ENCODE measurements at places on chromosomes 1 and 21.

DNA sequence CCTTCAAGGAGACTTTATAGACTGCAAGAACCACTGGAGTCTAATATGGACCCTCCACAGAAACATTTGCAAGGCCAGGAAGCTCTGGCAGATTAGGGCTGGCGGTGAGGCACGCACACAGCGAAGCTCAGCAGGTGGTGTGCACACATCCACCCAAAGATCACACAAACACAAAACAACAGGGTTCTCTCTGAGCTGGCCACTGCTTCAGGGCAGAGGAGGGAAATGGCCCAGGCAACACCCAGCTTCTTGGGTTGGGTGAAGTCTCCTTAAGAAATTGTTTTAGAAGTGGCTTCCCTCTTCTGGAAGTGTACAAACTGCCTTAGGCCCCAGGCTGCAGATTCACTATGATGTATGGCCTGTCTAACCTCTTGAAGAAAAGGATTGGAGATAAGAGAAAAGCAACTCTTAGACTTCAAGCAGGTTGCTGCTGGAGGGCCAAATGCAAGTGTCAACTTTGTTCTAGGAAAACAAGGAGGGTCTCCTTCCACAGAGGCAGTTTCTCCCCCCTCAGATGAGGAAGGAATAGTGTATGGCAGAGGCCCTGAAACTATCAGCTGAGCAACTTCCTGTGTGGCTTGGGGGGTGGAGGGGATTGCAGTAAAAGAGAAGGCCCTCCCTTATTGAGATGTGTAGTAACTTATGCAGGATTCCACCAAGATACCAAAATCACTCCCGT is 2.0 kb downstream of the RCSD1 start:
- no peak for DNase-seq

GRCh38 chr1:66351913-66352312 is 182.0 kb upstream of the SGIP1 start:
- peak; percentile 66 for DNase-seq

DNA sequence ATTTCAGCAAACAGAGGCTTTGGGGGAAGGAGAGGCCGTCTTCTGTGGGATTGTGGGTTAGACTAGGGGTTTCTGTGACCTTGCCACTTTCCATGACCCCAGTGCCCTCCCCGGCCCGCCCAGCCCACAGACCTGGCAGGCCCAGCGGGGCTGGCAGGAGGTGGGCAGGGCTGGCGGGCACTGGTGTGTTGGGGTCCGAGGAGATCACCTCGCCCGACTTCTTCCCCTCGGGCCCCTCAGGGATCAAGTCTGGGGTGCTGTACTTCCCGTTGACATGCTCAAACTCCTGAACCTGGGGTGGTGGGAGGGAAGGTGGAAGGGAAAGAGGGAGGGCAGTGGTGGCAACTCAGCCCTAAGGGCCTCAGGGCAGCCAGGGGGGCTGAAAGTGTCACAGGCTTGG is 56.3 kb downstream of the CHD5 start:
- no peak for DNase-seq

DNA sequence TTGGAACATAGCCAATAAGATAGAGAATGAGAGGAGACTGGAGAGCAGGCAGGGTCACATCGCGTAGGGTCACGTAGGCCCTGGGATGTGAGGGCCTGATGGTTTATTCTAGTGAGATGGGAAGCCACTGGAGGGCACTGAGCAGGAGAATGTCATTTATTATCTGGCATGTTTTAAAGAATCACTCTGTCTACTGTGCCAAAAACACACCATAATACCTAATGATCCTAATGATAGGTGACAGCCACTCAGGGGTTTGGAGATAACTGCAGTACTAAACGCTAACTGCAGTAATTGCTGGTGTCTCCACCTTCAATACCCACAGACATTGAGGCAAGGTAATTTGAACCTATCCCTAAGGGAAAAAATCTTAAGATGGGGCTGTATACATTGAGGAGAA is 185.4 kb downstream of the TTLL7 start:
- DNase-seq = no peak

DNA sequence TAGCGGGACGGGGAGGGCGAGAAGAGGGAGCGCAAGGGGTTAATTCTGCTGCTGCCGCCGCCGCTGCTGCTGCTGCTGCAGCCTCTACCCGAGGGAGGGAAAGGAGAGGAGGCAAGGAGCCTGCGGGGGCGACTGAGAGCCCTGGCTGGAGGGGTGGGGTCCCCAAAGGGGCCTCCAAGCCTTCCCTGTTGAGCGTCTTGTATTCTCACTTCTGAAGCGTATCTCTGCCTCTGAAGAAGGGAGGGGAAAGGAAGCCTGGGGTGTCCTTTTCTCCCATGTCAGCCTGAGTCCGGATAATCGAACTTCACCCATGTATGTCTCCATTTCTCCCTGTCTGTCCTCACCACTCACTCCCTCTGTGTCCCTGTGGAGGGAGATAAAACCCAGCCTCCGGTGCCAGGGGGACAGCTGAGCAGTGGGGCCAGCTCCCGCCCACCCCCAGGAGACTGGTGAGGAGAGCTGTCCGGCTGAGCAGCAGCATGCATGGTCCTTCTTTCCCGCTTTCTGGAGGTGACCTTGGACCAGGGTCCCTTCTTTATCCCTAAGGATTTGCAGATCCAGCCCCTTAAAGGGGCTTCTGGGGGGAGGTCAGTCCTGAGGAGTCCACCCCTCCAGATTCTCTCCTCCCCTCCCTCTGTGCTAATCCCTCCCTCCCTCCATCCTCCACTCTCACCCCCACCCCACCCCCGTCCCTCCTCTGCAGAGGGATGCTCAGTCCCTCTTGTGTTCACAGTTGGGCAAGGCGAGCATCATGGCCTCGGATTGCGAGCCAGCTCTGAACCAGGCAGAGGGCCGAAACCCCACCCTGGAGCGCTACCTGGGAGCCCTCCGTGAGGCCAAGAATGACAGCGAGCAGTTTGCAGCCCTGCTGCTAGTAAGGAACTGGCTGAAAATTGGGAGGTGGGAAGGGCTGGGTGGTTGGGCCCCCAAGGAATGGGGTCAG is 1.0 kb downstream of the NCDN start:
- DNase-seq = no peak

- DNase-seq = no peak
Observed at GRCh38 chr1:17611991-17612390, 72.5 kb downstream of the ARHGEF10L start.

DNA sequence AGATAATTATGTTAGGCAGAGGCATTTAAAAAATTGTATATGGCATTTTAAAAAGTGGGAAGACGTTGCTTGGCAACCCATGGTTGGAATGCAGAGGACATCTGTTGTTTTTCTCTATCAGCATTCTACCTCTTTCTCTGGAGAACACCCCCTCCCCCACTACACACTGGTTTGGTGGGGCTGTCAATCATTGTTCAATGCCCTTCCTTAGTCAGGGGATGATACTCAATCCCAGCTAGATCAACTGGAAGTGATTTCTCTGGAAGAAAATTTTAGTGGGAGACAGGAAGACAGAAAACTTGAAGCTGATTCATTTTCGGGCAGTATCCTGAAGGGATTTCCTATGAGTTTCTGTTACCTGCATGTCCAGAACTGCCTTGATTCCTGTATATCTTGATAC is 35.7 kb upstream of the CAP1 start:
- no peak for DNase-seq

DNA sequence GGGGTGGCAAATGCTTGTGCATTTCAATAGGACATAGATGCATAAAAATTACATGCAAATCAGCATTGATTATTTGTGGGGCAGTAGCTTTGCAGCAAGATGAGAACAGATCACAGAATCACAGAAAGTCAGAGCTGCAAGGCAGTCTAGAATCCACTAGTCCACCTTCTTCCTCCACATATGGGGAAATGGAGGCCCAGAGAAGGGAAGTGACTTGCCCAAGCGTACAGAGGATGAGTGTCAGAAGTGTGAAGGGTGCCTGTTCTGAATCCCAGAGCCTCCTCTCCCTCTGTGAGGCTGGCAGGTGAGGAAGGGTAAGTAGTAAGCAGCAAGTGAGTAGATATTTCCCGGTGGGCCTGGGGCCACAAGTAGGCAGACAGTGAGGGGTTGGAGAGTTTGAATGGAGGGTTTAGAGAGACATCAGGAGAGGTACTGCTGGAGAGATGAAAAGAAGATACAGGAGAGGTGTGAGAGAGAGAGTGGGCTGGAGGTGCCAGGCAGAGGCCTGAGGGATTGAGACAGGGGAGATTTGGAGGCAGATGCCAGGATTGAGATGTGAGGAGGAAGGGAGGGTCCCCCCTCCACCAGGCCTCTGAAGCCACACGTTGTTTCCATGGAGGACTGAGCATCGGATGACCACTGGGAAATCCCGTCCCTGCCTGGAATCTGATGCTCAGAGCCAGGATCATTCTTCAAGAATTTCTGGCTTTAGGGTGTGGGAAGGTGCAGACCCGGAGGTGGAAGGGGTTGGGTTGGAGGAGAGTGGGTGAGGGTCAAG is 4.8 kb upstream of the MYOG start:
- DNase-seq = no peak

DNA sequence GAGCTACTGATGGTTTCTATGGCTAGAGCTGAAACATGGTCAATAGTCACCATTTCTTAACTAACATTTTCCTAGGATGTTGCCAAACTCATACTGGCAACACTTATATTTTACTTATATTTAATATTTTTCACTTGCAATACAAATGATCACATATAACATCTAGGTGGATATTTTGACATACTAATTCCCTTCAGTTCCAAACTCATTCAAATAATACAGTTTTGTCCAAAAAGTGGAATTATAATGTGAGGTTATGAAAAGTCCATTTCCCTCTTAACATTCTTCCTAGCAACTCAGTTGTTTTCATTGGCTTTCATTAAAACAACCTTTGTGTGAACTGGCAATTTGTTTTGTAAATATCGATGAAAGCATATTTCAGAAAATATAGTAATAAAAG is 16.0 kb downstream of the SPAG17 start:
- no peak for DNase-seq

- DNase-seq = no peak
Observed at GRCh38 chr1:43043695-43044094, 85.0 kb upstream of the SLC2A1 start.

DNA sequence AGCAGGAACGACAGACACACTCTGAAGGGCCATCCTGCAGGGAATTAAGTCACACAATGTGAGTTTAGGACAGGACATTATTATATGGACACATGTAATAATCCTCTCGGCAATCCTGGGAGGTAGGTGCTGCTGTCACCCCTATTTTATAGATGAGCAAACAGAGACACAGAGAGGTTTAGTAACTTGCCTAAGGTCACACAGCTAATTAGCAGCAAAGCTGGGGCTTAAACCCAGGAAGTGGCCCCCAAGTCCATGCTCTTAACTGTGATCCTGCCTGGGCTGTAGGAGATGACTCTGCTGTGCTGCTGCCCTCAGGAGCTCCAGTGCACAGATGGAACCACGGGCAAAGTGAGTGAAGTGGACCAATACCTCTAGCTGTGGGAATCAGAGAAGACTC is 660.0 kb downstream of the PTPRU start:
- no peak for DNase-seq

- no peak for DNase-seq
Observed at GRCh38 chr1:103492003-103492625, 33.4 kb upstream of the RNPC3 start.

GRCh38 chr1:222373216-222373615 is 174.7 kb downstream of the HHIPL2 start:
- no peak for DNase-seq

DNA sequence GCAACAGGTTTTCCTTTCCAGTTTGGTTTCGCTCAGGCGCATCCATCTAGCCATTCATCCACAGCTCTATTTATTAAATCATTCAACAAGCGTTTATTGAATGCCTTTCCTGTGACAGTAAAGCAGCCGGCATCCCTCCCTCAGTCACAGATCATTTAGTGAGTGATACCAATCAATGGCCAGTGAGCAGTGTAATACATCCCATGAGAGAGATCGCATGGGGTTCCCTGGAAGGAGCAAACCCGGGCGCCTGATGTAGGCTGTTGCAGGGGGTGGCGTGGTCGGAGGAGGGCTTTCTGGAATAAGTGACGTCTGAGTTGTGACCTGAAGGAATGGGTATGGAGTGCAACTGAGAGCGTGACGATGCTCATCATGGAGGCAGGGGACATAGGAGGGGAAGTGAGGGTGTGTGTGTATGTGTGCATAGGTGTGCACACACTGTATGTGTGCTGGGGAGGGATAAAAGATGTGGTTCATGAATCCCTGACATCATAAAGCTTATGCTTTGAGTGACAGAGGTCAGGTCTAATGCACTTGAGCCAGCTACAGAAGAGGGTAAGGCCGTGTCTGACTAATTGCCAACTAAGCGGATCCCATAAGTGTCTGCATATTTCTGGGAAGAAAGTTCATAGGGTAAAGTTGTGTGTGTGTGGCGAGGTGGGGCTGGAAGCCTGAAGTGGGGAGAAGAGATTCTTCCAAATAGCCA is 6.6 kb downstream of the FCMR start:
- no peak for DNase-seq

GRCh38 chr1:193754732-193755427 is 568.5 kb upstream of the B3GALT2 start:
- no peak for DNase-seq

GRCh38 chr21:36518883-36519492 is 39.1 kb upstream of the CLDN14 start:
- no peak for DNase-seq

DNA sequence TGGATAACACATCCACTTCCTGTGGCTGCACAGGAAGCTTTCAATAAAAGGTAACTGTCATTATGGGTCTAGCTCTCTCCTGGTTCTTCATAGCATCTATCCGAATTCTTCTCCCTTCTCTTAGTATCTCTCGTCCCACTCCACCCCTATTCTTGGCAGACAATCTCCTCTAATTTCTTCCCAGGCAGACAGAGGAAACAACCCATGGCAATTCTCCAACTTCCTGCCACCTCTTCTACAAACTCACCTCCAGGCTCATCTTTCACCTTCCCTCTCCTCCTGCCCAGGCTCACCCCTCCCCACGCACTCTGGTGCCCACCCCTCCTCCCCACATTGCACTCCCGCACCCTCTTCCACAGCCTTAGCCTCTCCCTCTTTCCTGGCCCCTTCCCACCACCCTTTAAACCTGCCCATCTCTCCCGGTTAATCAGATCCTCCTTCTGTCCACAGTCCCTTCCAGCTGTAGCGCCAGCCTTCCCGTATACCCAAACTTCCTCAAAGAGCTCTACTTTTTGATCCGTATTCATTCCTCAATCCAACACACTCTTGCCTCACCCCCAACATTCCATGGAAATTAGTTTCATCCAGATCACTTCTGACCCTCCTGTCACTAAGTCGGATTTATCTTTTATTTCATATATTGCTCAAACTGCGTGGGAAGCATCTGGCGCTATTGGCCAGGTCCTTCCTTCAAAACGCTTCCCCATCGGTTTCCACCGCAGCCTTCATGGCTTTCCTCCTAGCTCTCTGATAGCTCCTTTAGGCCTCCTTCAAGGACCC is 25.9 kb downstream of the SHISA4 start:
- no peak for DNase-seq

GRCh38 chr1:9260059-9260766 is 25.6 kb downstream of the H6PD start:
- no peak for DNase-seq

DNA sequence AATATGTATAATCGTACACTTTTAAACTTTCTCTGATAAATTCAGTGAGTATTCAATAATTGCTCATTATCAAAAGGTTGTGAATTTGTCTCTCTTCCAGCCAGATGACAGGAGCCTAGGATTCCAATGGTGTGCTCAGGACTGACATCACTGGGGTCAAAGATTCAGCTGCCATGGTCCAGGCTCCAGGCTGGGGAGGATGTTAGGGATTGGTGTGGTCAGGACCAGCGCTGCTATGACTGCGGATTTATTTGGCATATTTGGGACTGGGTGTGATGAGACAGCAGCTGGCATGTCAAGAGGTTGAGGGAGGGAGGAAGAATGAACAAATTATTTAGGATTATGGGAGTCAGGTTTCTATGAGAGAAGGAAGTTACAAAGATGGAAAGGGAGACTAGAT is 48.2 kb upstream of the ABCA4 start:
- no peak for DNase-seq

Data from skin of body (tissue), 3 donors.